ENCODE measurements at places on chromosomes 2 and 18. TPM values are rescaled to one million over a fixed set of nuclear protein-coding genes. Genes with fewer than 3 reads are reported as not detected.

Gene RNF25
- 43.9 TPM for total RNA-seq

Gene TGFA
- 7.0 TPM for total RNA-seq

Gene ELOA2
- total RNA-seq = not detected

Gene POLR1A
- total RNA-seq = 21.7 TPM

Gene TMEM37
- 1.9 TPM for total RNA-seq

Gene CDH19
- 2.3 TPM for total RNA-seq
